ENCODE measurements at places on chromosomes 2 and 18. TPM values are rescaled to one million over a fixed set of nuclear protein-coding genes. Genes with fewer than 3 reads are reported as not detected.

DNA sequence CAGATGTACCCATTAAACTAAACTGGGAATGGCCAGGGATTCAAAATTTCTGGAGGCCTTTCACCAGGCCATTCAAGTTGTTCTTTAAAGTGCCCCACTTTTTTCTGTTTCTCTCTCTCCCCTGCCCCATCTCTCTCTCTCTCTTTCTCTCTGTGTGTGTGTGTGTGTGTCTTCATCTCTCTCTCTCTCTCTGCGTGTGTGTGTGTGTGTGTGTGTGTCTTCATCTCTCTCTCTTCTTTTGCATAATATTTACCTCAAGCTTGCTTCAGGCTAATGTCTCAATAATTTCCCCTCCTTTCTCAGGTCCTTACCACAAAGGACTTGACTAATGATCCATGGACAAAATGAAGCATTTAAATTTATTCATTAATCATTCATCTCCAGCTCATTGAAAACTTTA, 164.2 kb upstream of the KLHL14 start:
- DNase-seq, result no peak

Gene RBKS
- total RNA-seq, result 3.7 TPM

DNA sequence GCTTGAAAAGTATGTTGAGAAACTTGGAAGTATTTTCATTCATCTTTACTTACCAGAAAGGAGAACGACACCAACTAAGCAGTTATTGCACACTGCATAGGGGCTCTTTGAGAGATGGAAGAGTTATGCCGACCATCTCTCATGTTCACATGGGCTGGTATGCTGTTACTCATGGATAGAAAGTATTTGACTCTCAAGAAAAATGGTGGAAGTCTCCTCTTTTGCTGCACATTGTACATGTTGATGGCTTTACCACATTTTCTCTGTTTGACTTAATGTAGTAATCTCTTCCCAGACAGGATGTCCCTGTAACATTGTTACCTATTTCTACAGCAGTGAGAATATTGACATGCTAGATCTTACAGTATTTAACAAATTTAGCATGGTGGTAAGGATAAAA, 23.2 kb downstream of the CAB39 start:
- DNase-seq, result no peak

Gene ABCG5
- not detected for total RNA-seq

DNA sequence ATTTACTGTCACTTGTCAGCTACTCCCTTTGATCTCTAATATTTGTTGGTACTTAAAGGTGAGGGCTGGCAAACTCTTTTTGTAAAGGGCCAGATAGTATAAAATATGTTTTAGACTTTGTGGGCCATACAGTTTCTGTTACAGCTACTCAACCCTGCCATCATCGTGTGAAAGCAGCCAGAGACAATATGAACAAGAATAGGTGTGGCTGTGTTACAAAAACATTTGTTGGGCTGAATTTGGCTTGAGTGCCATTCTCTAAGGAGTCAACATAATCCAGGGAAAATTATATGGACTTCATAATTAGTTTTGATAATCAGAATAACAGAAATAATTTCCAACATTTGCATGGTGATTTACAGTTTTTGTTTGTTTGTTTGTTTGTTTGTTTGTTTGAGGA, 190.6 kb downstream of the LTBP1 start:
- no peak for DNase-seq

GRCh38 chr2:128377071-128377910, 58.6 kb upstream of the HS6ST1 start:
- peak; percentile 27 for DNase-seq

DNA sequence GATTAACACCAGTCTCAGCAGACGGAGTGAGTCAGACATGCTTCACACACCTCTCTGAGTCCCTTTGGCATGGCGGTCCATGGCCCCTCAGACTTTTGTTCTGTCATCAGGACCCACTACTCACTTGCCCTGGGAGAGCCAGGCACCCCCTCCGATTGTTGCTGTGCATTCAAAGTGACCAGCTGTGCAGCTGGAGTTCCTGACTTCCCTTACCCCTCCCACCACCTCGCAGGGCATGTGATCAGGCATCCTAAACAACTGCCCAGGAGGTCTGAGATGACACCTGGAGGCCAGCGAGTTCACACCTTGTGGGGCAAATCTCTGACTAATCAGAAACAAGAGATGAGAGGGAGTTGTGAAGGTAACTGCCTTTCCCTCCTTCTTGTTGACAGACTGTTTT, 35.3 kb upstream of the HDAC4 start:
- DNase-seq, result no peak

Gene FRZB
- 1.3 TPM for total RNA-seq

DNA sequence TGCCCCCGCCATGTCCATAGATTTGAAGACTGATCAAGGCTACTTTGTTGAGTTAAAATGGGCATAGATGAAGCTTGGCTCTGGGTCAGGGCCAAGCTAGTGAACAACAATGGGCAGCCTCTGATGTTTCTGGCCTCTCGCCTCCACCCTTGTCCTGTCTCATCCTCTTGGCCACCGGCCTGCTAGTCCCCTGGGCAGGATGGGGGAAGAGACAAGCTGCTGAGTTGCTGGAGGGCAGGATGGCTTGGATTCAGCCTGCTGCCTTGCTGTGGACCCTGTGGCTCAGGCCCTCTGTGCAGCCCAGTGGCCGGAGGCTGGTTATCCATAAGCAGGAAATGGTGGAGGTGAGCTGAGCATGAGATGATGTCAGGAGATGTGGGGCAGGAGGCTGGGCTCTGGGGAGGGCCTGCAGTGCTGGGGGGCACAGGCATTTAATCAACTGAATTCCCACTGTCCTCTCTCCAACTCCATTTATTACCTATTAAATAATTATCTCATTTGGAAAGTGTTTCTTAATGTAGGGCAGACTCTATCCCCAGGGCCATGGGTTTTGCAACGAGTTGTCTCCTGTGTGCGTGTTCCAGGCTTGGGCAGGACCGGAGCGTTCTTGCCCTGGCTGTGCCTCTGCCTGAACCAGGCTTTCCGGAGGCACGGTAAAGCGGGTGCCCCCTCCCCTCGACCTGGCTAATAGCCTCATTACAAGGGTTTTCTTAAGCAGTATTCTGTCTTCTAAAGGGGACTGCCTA, 122.9 kb downstream of the GLI2 start:
- DNase-seq, result no peak

GRCh38 chr18:12065397-12065796, 28.2 kb upstream of the ANKRD62 start:
- DNase-seq, result no peak

- DNase-seq, result no peak
Observed at GRCh38 chr2:21024722-21025389, 19.0 kb downstream of the APOB start.

DNA sequence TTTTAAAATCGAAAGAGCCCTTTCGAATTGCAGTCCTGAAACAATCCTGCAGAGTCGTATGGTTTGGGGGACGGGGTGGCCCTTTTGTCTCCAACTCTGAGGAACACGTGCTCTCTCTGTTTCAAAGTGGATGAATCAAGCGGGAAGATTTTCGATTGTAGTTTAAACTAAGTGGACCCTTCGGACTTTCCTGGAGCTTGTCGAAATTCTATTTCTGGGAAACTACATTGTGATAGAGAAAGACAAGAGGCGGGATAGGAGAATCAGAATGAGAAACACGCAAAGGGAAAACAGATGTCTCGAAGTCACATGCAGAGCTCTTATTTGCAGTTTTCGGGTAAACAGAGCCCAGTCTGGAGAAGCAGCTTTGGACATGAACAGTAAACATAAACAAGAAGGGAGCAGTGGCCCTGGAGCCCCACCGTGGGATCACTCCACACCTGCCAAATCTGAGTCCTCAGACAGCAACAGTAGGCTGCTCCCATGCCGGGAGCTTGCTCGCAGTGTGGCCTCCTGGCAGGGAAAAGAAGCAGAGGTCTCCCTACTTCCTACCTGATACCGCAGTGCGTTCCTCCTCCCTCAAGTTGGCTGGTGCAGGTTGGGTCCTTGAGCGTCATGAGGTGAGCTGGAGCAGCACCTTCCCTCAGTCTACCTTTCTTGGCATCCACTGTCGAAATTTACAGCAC, 202.4 kb downstream of the SLC4A3 start:
- DNase-seq, result no peak

DNA sequence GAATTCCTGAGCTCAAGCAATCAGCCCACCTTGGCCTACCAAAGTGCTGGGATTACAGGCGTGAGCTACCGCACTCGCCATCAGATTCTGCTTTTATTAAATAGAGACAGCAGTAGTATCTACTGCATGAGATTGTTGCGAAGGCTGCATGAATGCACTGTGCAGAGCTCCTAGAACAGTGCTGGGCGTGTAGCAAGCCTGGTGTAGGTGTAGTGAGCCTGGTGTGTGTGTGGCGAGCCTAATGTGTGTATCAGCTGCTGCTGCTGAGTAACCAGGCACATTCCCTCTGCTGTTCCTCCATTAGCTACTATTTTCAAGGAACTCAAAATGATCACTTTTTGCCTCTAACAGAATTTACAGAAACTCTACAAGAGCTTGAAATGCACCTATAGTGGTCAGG, 57.6 kb downstream of the PTPRM start:
- DNase-seq, result no peak

DNA sequence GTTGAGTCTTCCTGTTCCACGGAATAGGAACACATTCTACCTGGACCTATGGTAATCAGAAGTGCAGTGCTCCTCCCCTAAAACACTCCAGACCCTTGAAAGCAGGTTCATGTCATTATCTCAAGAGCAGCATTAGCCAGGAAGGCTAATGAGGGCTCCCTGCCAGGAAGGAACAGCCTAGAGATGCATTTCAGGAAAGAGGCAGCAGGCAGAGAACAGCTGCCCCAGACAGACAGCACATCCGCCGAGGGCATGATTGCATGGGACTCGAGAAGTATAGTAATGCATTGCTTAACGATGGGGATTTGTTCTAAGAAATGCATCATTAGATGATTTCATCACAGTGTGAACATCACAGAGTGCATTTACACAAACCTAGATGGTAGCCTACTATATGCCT, 171.5 kb downstream of the ALK start:
- DNase-seq, result no peak

DNA sequence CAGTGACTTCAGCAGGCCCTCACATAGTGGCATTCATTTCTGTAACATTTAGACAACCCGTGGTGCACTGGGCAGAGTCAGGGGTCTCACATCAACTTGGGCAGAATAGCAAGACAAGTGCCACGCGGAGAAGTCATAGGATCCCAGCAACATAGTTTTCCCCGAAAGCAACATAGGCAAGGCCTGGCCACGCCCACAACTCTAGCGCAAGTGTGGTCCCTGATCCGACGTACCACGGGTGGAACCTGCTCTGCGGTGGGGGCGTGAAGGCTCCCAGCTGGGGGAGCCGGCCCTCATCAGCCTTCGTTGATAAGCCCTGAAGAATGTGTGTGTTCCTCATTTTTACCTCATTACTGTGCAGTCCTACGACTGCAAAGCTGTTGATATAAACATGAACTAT, 261.2 kb downstream of the EIPR1 start:
- no peak for DNase-seq

Gene GPR75
- total RNA-seq, result 0.51 TPM

DNA sequence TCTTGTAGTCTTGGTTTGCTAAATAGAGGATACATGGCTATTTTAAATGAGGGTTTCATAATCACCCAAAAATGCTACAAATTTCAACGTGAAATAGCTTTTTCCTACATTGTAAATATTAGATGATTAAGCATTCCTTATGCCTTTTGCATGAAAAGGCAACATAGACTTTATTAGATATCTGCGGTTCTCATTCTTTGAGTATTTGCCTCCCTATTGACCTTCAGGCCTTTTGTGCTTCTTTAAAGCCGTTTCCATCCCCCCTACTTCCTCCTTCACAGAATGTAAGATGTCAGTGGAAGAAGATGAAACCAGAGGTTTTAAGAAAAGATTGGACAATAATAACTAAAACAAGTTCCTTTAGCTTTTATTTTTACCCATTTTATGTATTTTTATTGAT, 144.1 kb downstream of the UBE2E3 start:
- DNase-seq, result no peak

Gene FBXO41
- total RNA-seq, result 0.46 TPM

DNA sequence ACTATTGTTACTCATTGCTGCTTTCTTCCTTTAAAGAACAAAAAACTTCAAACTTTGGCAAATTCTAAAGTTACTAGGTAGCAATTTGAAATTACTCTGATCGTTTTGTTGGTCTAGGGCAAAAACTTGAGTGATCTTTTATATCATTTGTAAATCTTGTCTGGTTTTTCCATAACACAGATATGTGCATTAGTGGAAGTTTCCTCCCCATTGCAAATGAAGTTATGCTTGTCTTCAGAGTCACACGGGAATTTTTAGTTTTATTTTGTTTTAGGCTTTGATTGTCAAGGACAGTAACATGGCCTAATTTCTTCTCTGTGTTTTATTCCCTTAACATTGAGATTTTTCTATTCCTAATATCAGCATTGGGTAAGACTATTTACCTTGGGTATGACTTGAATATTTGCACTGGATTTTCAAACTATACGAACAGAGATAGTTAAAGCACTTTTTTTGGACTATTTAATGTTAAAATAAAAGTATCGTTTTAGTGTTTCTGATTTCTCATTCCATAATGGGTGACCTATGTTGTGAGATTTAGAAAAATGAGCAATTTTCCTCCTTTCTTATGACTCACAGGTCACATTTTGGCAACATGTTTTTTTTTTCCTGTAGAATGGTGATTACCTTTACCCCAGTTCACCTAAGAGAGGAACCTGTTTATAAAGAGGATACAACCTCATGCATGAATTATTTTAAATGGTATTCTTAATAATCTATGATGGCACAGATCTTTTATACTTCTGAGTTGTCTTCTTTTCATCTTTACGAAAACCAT, 65.0 kb downstream of the BABAM2 start:
- no peak for DNase-seq

GRCh38 chr2:100242476-100242875, 79.8 kb downstream of the LONRF2 start:
- no peak for DNase-seq

DNA sequence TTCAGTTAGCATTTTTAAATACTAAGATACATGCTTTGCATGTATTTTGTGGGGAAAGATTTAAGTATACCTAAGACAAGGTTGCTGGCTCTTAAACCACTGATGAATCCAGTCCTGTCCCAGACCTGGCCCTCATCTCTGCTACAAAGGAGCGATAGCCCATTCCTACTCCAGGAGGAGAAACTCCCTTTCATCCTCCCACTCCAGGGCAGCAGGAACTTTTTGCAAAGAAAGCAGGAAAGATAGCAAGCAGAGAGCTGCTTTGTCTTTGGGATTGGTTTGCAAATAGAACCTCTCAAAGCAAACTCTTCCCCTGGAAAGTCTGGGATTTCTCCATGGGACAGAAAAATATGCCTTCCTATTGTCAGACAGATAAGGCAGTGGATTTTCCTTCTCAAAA, 43.6 kb upstream of the COPS8 start:
- DNase-seq, result no peak

Gene GLB1L
- total RNA-seq, result 1.6 TPM

Gene PDIA6
- total RNA-seq, result 56.7 TPM

GRCh38 chr2:95174031-95174542, 8.5 kb downstream of the ZNF2 start:
- no peak for DNase-seq

Gene FIGN
- 2.3 TPM for total RNA-seq

DNA sequence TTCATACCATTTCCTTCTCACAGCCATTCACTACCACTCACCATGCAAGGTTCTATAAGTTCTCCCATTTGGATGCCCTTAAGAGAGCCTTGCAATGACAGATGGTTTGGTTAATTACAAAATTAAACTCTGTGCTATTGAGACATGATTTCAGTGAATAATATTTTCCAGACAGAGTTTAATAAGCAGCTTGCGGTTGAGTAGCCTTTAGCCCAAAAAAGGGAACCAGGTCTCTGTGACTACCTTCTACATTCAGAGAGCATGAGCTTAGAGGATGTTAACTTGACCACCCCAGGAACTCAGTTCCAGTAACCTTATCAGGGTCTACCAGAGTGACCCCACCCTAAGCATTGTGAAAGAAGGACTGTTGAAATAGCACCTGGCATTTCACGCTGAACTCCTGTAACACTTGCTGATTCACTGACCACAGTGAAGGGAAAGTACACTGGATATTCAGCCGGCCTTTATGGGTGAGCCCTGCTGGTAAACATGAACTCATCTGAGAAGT, 1173.1 kb upstream of the ZEB2 start:
- no peak for DNase-seq
